Inflammatory macrophage treated with lipopolysaccharide for 4 hours (primary cell): ENCODE measurements at places on chromosomes 1 and 21.

DNA sequence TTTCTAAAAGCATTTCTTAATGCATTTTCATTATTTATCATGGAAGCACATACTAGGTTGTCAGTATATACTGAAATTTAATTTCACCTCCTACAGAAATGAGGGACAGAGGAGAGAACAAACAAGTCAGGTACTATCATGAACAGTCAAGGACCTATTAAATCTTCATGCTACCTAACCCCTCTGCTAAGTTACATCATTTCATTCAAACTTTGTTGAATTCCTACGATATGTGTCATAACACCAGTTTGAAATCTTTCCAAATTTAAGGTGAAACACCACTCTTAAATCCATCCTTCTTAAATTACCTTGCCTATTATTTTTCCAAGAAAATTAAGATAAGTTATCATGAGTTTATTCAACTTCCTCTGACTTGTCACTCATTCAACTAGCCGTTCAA lies 78.9 kb downstream of the DENND1B start:
- DNase-seq = no peak

GRCh38 chr21:41777951-41778815 lies 11.3 kb upstream of the RIPK4 start:
- peak; percentile 62 for DNase-seq

DNA sequence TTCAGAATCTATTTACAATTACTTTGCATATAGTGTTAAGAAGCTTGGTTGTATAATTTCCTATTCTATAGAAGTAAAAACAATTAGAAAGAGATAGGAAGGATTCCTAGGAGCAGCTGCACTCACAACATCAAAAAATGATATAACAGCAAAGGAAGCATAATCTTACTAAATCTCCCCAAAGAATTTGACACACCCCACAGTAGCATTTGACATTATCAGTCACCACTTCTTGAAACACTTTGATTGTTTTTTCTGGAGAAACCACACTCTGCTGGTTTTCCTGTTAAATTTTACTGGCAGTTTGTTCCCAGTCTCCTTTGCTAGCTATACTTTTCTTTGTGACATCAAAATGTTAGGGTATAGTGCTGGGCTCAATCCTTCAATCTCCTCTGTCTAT lies 100.8 kb upstream of the KIAA1614 start:
- no peak for DNase-seq

DNA sequence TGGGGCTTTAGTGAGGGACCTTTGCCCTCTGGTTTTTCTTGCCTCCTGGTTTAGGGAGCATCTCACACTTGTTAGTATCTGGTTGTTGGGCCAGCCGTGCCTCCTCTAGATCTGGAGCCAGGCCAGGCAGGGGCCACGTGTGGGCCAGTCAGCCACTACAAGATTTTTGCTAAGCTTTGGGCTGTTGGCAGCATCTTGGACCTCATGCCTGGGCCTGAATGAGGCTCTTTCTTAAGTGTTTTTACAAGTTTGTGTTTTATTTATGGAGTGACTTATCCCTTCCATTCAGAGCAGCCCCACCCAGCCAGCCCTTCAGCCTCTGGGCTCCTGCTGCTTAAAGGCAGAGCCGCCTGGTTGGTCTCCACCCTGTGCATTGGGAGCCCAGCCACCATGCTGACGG lies 1.6 kb upstream of the SH3BGRL3 start:
- DNase-seq = no peak

- DNase-seq = no peak
Measured at GRCh38 chr1:79448426-79448825, 441.9 kb upstream of the ADGRL4 start.

GRCh38 chr1:216740331-216740730 lies 17.1 kb upstream of the ESRRG start:
- no peak for DNase-seq

DNA sequence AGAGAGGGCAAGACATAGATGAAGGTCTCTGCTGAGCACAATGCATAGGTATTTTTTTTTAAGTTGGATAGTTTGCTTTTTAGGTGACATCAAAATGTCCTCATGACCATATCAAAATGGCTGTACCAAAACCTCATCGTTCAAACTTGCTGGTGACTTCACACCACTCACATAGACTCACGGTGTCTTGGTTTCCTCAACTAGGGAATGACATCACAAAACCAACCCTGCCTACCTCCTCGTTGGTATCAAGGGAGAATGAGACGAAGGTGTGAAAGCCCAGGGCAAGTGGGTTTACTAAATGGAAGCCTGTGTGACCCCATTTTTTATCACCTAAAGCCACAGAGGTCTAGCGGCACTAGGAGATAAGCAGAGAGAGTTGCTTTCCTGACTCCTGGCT lies 1.6 kb downstream of the PIGR start:
- no peak for DNase-seq

GRCh38 chr21:24729568-24729967 lies 877.7 kb downstream of the MRPL39 start:
- no peak for DNase-seq

- peak; percentile 46 for DNase-seq
Measured at GRCh38 chr1:236281198-236281653, 532 bp downstream of the ERO1B start.

DNA sequence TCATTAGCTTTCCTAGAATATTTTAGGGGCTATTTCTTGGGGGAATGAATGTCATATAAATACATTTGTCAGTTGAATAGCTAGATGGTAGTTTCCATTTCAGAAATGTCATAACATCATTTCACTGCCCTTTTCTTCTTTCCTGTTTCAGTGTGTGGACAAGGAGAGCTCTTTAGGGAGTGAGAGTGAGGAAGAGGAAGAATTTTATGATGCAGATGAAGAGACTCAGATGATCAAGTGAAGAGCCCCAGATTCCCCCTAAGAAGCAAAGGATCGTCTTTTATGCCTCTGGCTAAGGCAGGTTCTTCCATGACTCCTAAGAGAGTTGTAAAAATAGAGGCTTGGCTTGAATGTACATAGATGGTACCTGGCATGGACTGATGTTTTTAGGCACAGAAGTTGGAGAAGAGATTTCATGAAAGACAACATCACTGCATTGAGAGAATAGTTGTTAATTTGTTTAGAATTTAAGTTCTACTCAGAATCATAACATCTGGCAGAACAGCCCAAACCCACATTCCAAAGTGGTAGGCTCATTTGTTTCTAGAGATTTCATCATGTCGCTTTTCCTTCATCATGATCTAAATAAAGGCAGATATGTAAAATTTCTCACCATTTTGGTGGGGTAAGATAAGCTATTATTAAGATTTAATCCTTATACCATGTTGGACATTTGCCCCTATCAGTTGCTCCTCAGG lies 44.2 kb upstream of the MAB21L3 start:
- no peak for DNase-seq

DNA sequence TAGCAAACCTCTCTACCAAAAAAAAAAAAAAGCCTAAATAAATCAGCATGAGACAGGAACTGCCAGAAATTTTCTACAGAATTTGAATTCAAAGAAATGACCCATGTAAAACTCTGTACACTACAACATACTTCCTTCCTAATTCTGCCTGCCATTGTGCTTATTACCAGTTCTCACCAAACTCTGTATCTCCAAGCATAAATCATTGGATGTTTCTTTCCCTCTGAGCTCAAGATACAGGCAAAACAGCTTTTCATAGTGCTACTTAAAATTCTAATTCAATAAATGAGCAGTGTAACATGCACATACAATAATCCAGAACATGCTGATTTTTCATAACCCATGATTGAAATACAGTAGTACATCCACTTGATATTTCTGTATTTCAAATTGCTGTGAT lies 87.0 kb downstream of the EIF4G3 start:
- no peak for DNase-seq

DNA sequence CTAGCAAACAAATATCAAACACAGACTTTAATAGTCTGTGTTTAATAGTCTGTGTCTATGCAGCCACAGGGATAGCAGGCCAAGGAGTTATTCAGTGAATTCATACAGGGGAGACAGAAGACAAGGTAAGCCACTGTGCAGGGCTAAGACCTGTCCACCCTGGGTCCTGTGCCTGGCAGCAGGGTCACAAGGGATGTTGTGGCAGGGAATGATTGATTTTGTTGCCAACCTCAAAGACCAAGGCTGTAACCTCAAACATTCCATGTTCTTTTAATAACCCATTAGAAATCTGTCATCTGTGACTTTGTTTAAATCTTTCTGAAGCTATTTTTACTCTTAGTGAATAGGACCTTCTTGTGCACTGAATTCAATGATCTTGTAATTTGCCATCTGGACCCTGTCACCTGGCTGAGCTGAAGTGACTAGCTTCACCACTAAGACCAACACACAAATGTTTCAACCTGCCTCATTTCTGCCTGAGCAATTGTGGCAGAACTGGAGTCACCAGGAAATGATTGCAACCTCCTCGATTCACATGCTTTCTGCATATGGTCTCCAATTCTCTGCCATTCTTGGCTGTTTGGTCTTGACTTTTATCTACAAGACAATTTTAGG lies 154.2 kb downstream of the ASTN1 start:
- DNase-seq = no peak

DNA sequence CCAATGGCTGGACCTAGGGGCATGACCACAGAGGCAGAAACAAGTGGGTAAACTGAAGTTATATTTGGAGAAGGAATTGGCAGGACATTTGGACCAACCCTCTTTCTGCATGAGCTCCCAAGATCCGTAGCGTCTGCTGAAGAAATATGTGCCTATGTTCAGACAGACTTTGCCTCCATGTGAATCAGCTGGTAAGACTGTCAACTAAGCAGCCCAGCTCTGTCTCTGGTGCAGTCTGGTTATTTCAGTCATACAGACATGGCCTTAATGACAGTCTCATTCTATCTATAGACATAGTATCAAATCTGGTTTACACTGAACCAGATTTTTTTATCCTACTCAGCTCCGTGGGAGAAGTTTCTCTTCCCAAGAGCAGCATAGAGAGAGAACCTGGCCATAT lies 63.1 kb upstream of the PBX1 start:
- DNase-seq = no peak

GRCh38 chr1:243903041-243903440 lies 53.0 kb upstream of the AKT3 start:
- DNase-seq = no peak

- DNase-seq = no peak
Measured at GRCh38 chr21:19322360-19322759, 918.8 kb upstream of the TMPRSS15 start.

GRCh38 chr21:16427587-16428087 lies 697.9 kb downstream of the USP25 start:
- no peak for DNase-seq

DNA sequence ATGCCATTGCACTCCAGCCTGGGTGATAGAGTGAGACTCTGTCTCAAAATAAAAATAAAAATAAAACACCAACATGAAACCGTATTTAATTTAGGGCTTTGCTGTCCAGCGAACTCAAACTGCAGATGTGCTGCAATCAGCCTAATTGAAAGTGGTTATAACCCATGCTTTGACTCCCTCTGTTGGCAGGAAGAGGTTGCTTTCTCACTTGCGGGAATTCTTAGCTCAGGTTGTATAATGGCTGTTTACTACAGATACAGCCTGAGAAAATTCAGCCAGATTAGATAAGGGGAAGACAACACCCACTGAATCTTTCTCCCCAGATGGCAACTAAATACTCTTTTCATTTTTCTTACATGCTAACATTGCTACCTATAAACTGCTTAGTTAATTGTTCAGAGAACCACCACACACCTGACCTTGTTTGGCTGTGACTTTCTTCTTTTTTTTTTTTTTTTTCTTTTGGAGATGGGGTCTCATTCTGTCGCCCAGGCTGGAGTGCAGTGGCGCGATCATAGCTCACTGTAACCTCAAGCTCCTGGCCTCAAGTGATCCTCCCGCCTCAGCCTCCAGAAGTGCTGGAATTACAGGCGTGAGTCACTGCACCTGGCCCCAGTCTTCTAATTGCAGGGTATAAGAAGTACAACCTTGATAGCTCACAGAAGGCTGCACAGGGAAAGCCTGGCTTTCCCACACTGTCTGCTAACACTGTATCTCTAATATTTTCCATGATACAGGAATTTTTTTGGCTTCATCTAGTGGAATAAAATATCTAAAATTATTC lies 34.6 kb downstream of the DNTTIP2 start:
- DNase-seq = peak; percentile 83

GRCh38 chr1:60960891-60961461 lies 121.4 kb upstream of the NFIA start:
- DNase-seq = no peak

GRCh38 chr1:185271921-185272320 lies 45.1 kb downstream of the IVNS1ABP start:
- no peak for DNase-seq

- DNase-seq = peak; percentile 91
Measured at GRCh38 chr1:20589331-20590278, 708 bp downstream of the CDA start.

- DNase-seq = no peak
Measured at GRCh38 chr1:32957017-32957416, 7.6 kb downstream of the RNF19B start.

DNA sequence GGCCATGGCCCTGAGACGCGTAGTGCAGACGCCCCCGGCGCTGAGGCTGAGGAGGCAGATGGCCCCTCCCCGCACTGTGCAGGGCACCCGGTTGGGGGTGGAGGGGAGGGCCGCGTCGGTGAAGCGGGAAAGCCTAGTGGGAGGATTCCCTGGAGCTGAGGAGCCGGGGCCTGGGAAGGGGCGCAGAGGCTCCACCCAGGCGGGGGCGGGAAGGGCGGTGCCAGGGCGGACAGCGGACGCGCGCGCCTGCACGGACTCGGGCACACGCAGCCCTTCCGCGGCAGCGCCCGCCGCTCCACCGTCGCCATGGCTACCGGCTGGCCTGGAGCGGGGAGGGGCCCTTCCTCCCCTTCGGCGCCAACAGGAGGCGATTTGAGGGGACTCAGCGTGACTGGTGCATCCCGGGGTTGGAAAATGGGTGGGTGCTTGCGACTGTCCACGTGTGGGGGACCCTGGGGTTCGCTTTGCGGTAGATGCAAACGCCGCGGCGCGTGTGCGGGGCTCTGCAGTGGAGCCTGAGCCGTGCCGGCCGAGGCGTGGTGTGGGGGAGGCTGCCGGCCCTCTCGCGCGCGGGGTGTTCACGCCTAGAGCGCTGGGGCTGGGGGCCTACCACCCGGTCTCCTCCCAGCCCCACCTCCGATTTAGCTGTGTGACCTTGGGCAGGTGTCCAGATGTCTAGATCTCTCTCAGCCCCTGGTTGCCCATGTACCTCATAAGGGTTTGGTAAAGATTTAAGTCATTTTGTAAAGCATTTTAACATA lies 35.1 kb downstream of the PTPRF start:
- DNase-seq = peak; percentile 23

DNA sequence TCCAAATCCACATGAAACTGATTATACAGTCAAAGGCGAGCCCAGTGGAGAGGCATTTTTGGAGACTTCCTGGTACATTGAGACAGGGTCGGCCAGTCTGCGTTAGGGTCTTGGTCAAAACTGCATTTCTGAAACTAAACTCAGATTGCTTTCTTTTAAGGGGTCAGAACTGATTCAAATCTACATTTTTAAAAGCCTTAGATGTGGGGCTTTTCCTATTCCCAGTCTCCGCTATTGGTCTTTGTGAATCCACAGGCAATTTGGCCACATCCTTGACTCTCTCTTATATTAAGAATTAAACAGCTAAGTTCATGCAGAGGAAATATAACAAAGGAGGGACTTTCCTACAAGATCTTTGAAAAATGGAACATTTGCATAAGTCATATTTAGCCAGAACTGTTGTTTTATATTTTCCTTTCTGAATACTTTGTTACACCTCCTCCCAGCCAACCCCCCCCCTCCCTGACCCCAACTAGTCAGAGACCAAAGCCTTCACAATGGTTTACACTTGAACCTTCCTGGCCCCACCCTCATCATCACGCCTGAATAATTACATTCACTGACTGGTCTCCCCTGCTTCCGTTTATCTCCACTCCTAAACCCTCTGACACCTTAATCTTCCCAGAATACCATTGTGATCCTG lies 30.9 kb downstream of the SELL start:
- no peak for DNase-seq
